ENCODE measurements at places on chromosomes 1 and 21. TPM values are rescaled to one million over a fixed set of nuclear protein-coding genes. Genes with fewer than 3 reads are reported as not detected.

The KCNAB2 gene
- total RNA-seq = 2.0 TPM

DNA sequence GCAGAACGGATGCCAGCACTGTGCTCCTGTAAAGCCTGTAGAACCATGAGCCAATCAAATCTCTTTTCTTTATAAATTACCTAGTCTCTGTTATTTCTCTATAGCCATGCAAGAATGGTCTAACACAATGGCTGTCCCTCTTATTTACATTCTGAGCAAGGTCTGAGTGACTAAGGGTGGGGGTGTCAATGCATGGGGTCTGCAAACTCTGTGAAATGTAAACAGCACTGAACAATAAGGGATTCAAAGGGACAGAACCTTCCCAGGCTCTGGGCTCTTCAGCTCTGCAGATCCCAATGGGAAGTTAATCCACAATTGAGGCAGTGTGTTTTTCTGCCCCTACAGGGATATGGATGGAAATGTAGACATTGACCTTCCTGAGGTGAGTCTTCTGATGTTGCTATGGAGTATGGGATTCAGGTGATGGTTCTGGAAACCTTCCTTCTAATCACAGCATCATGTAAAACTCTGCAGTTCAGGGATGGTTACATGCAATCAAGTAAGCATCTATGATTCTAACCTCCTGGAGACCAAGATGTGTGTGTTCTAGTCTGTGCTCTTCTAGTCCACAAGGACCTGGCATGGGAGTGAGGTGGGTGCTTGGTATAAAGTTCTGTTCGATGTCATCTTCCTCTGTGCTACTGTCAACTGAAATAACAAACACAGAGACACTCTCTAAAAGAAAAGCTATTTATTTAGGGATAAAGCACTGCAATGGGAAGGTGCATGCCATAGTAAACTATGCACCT, 38.6 kb downstream of the CAPN9 start:
- no peak for DNase-seq

GRCh38 chr21:43865540-43866259, 677 bp downstream of the AGPAT3 start:
- no peak for DNase-seq

DNA sequence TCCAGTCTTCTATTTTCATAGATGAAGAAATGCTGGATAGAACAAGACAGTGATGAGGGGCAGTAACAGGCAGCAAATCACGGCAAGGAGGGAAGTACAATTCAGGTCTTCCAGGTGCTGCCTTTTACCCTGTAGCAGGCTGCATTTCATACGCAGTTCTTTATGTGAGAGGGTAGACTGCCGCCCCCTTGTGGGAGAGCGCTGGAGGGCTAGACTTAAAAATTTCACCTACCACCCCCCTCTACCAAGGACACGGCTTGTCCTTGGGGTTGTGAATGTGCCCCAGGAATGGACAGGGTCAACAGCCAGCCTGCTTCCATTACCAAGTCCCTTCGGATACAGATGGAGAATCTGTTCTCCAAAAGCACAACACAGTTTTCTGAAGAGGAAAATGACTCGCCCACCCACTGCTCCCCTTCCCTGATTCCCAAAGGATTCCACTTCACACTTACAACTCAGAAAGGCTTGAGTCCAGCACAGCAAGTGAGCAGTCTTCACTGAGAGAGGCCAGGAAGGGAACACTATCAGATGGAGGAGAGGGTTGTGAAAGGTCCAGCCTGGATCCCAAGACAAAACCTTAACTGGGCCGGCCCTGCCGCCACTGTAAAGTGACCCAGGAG, 7.4 kb downstream of the WDR77 start:
- no peak for DNase-seq

GRCh38 chr1:107683191-107683657, 281.8 kb downstream of the VAV3 start:
- DNase-seq = peak; percentile 86

DNA sequence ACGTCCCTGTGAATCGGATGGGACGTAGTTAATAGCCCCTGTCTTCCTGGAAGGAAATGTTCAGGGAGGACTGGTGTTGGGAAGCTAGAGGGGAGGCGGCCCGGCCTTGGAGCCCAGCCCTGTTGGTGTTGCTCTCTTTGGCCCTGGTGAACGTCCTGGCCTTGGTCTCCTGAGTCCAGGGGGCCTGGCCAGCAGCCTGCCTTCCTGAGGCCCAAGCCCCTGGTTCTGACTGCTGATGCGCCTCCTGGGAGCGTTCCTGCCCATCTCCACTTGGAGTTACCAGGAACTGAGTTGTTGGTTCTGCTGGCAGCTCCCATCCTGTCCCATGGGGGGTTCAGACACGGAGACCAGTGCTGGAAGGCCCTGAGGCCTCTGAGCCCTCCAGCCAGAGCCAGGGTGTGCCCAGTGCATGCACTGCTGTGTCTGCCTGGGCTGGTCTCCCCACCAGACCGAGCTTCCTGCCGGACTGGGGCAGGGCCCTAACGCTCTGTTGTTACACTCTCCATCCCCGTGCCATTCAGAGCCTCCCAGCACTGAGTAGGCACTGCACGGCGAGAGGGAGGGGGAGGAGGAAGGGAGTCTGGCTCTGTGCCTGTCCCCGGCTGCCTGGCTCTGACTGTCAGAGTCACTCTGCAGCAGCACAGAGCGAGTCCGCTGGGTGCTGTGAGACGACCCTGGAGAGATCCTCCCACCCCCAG, 382.5 kb upstream of the VAMP3 start:
- no peak for DNase-seq

DNA sequence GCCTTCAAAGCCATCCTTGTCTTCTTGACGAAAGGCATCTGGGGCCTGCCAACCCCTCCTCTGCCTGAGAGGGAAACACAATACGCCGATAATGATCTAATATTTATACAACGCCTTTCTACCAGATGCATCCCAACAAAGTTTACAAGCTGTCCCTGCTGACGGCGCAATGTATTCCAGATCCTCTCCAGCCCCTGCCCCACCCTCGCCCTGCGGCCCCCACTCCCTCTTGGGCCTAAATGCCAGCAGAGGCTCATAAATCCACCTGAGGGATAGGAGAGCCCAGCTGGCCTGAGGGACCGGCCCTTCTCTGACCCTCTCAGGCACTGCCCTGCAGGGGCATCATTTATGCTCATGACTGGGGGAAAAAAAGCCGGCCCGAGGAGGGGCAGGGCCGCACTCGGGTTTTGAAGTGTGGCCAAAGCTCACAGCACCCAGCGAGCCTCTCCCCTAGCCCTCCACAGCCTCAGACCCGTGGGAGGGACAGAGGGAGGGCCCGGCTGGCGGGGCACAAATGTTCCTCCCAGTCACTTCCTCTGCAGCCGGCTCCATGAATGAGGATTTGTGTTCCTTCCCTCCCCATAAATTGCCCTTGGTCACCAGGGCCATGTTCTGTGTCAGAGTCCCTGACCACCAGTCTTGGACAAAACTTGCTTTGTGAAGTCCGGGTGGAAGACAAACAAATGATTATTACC, 140.3 kb downstream of the FOXD2 start:
- DNase-seq = no peak

DNA sequence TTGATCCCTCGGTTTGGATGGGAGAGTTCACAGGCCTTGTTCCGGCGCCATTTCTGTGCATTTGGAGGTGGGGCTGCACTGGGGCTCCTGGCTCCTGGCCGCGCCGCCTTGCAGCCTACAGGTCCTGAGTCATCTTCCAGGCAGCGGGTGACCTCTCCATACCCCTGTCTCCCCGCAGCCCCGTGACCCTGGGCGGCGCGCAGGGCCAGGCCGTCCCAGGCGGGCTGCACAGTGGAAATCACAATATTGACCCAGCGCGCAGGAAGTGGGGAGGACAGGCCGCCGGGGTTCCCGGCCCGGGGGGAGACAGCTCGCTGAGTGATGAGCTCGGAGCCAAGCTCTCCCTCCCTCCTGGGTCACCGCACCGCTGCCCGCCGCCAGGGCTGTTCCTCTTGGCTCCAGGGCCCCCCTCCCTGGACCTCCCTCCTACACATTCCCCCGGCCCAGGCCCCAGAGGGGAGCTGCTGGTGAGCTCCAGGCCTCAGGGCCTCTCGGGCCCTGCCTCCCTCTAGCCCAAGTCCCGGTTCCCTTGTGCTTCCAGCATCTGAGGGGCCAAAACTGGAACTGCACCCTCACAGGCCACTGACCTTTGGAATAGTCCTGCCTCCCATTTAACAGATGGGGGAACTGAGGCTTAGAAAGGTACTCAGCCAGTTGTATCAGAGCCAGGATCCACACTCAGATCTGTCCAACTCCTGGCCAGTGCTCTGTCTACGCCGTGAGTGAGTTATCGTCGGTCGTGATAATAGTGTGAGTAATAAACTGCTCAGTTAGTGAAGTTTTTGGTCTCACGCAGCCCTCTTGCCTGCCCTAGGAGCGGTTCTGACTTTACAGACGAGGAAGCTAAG, 142.9 kb upstream of the WNT4 start:
- DNase-seq = no peak

The DENND1B gene
- 5.4 TPM for total RNA-seq

DNA sequence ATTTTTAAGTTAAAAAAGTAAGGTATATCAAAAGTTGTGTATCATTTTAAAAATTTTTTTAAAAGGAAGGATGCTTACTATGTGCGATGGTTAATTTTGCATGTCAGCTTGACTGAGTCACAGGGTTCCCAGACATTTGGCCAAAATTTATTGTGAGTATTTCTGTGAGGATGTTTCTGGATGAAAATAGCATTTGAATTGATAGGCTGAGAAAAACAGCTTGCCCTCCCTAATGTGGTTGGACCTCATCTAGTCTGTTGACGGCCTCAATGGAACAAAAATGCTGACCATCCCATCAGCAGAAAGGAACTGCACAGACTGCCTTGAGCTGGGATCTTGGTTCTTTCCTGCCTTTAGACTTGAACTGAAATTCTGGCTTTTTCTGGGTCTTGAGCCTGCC, 724.5 kb downstream of the NCAM2 start:
- DNase-seq = no peak

DNA sequence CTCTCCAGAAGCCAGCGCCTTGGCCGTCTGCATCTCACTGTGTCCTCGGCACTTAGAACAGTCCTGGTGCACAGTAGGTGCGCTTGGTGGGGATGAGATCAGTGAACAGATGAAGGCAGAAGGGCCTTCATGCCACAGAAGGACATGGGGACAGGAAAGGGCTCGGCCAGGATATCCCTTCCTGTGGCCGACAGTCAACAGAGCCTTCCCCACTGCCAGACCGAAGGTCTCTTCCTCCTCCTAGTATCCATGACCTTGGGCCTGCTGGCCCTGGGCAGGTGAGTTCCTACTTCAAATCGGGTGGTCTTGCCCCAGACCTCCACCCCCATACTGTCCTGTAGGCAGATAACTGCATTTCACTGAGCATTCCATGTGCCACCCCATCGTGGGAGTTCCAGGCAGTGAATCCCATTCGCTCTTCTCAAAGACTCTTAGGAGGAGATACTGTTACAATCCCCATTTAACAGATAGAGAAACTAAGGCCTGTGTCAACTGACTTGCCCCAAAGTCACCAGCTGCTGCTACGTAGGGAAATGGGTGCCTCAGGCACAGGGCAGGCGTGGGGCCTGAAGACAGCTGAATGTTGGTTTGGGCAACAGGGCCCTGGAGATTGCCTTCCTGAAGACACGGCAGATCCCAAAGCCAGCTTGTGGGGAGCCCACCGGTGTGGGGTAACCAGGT, 3.5 kb downstream of the PLEKHG5 start:
- DNase-seq = no peak

DNA sequence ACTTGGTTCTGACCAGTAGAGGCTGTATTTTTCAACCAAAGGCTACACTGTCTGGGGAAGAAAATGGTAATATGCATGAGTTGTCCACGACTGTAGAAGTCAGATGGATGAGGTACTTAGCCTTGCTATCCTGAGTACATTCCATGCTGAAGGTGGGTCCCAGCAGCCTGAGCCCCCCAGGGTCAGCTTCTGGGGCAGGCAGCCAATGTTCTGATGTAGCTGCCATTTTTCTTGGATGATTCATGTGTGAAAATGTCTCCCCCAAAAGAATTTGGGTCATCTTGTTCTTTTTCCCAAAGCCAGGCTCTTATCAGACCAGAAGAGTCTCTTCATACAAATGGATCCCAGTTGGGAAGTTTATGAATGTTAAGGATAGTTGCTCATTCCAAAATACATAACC, 172.2 kb upstream of the UBE2U start:
- DNase-seq = no peak
